Activated T-cell treated with anti-CD3 and anti-CD28 coated beads, Interleukin-2, amount 50 U/mL, for 72 hours (primary cell): ENCODE measurements at places on chromosomes 6 and 20. TPM values are rescaled to one million over a fixed set of nuclear protein-coding genes. Genes with fewer than 3 reads are reported as not detected.
A peak's percentile ranks its signal among the peaks of the same experiment; 100 is the strongest.

E2F1 gene
- total RNA-seq = 64.5 TPM

RPN2 gene
- 145 TPM for total RNA-seq

TMEM74B gene
- 1.5 TPM for total RNA-seq

PGC gene
- not detected for total RNA-seq

PLG gene
- 0.41 TPM for total RNA-seq

DLK2 gene
- 2.6 TPM for total RNA-seq

SLC22A3 gene
- total RNA-seq = not detected

TP53TG5 gene
- 0.67 TPM for total RNA-seq

CLDN20 gene
- not detected for total RNA-seq

C6orf163 gene
- total RNA-seq = 2.7 TPM

HM13 gene
- total RNA-seq = 146 TPM

SCP2D1 gene
- total RNA-seq = not detected

GABRR2 gene
- 0.74 TPM for total RNA-seq

DNA sequence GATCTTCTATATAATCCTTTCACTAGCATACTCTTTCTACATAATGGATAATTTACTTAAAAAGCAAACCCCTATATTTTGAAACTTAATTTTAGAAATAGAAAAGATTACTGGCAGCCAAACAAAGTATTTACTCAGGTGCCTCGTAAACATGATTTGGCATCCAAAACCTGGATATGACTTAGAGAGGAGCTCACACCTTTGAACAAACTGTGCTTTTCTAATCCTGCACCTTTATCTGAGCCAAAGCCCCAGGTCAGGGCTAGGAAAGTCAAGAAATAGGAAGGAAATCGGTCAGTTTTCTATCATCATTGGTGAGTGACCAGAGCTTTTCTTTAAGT lies 170.9 kb downstream of the PHF3 start:
- H3K27ac ChIP-seq = no peak overlapping the region
- no peak overlapping the region for H3K4me3 ChIP-seq
- H3K36me3 ChIP-seq = no peaks in the 10 kb centered on the region

- H3K36me3 ChIP-seq = no peaks in the 10 kb centered on the region
- no peaks in the 10 kb centered on the region for H3K27me3 ChIP-seq
- no peaks in the 10 kb centered on the region for H3K4me1 ChIP-seq
- no peak for DNase-seq
- no peak overlapping the region for H3K4me3 ChIP-seq
- H3K27ac ChIP-seq = no peak overlapping the region
Measured at GRCh38 chr6:49906526-49906925, 40.2 kb upstream of the CRISP1 start.

DNA sequence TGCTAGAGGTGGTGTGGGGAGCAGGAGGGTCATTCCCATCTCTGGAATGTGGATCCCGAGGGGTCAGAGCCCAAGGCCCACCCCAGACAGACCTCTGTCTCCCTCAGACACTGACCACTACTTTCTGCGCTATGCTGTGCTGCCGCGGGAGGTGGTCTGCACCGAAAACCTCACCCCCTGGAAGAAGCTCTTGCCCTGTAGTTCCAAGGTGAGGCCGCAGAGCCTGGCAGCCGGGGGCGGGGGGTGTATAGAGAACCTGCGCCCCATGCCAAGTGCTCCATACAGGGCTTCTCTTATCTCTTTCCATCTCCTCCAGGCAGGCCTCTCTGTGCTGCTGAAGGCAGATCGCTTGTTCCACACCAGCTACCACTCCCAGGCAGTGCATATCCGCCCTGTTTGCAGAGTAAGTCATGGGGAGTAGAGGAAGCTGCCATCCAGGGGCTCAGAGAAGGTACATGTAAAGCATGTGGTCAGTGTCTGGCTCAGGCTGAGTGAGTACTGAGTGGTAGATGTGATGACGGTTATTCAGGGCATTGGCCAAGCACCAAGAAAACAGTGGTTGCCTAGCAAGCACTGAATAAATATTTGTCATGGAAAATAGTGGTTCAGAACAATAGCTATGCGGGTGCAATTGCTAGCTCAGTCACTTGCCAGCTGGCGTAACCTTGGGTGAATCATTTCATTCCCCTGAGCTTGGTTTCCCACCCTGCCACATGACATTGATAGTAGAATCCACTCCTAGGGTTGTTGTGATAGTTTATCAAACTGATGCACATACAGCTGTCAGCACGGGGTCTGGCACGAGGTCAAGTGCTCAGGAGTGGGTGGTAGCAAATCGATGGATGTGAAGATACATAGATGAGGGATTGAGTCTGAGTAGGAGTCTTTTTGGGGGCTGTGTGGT lies 3.5 kb downstream of the PIGT start:
- H3K27me3 ChIP-seq = no peaks in the 10 kb centered on the region
- peaks cover 40% of the 10 kb centered on the region for H3K4me1 ChIP-seq
- peaks cover 24% of the 10 kb centered on the region for H3K36me3 ChIP-seq
- peak overlapping the region; percentile 64 for H3K27ac ChIP-seq

DNA sequence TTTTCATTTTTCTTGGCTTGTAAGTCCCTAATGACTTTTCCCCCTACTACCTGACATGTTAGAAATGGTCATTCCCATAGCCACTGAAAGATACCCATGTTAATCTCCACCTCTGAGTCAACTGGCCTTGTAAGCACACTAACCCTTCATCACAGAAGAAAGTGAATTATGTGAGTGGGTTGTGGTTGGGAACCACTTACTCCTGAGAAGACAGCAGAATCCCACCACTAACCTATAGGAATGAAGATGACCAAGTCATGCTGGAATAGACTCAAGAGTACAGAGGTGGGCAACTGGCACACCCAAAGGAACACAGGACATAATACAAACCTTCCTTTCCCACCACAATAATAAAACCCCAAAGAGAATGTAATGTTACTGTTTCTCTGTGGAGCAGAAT lies 30.1 kb downstream of the RAMACL start:
- H3K36me3 ChIP-seq = peaks cover 3% of the 10 kb centered on the region
- DNase-seq = no peak
- no peak overlapping the region for H3K27ac ChIP-seq
- no peak overlapping the region for H3K4me3 ChIP-seq
- H3K4me1 ChIP-seq = peaks cover 11% of the 10 kb centered on the region

- peaks cover 11% of the 10 kb centered on the region for H3K4me1 ChIP-seq
- H3K4me3 ChIP-seq = peak overlapping the region; percentile 7
- DNase-seq = no peak
- peaks cover 13% of the 10 kb centered on the region for H3K27me3 ChIP-seq
Measured at GRCh38 chr6:87825821-87826221, 123.8 kb upstream of the AKIRIN2 start.

GRCh38 chr6:49205526-49205925 lies 257.5 kb downstream of the MMUT start:
- H3K27ac ChIP-seq = no peak overlapping the region
- DNase-seq = no peak
- H3K27me3 ChIP-seq = no peaks in the 10 kb centered on the region
- H3K36me3 ChIP-seq = peaks cover 2% of the 10 kb centered on the region
- no peak overlapping the region for H3K4me3 ChIP-seq
- no peaks in the 10 kb centered on the region for H3K4me1 ChIP-seq

DNA sequence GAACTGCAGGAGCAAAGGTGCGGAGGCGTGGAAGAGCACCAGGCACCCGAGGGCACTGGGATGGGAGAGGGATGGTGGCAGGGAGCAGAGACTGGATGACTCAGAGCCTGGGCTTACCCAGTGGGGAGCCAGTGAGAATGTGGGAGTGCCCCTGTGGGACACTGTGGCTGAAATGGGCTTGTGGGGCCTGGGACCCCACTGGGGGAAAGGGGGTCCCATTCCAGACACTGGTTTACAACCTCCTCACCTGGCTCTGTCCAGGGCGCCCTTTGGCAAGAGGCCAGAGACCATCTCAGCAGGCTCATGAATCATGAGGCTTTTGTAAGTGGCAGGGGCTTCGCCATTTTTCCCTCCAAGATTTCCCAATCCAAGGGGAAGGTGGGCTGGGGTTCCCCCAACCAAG lies 124.0 kb upstream of the MAFB start:
- no peaks in the 10 kb centered on the region for H3K27me3 ChIP-seq
- no peaks in the 10 kb centered on the region for H3K4me1 ChIP-seq
- no peak for DNase-seq
- H3K4me3 ChIP-seq = no peak overlapping the region
- H3K27ac ChIP-seq = no peak overlapping the region
- no peaks in the 10 kb centered on the region for H3K36me3 ChIP-seq

- H3K27me3 ChIP-seq = no peaks in the 10 kb centered on the region
- no peak for DNase-seq
- H3K36me3 ChIP-seq = no peaks in the 10 kb centered on the region
- H3K4me3 ChIP-seq = no peak overlapping the region
- H3K27ac ChIP-seq = no peak overlapping the region
Measured at GRCh38 chr20:15767999-15768741, 805.1 kb downstream of the KIF16B start.

DNA sequence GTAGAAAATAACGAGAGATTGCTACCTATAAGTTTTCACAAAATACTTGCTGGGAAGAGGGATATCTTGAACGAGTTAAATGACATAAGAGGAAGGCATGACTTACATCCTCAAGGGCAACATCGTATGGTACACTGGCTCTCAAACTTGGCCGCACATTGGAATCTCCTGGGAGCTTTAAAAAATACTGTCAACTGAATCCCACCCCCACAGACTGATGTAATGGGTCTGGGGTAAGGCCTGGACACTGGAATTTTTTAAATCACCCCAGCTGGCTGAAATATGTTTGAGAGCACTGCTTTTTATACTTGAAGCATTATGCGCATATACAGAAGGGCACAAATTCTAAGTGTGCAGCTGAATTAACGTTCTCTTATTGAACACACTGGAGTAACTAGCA lies 8.0 kb upstream of the TSHZ2 start:
- no peak for DNase-seq
- H3K36me3 ChIP-seq = no peaks in the 10 kb centered on the region
- no peak overlapping the region for H3K4me3 ChIP-seq
- no peak overlapping the region for H3K27ac ChIP-seq
- H3K4me1 ChIP-seq = peaks cover 5% of the 10 kb centered on the region
- peaks cover 17% of the 10 kb centered on the region for H3K27me3 ChIP-seq

DNA sequence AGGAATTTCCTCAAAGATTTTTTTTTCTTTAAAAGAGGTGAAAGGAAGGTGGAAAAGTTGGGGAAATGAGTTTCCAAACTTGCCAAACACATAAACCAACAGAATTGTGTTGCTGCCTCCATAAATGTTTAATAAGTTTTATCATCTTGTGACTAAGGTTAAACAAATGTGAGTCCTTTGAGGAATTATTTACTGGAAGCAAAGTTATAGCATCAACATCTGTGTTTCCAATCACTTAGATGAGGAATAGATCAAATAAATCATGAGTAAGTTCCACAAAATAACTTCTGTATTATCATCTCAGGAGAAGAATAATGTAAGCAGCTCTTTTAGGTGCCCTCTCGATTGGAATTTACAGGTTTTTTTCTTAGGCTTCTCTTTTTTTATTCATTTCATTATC lies 20.5 kb downstream of the TSHZ2 start:
- H3K4me3 ChIP-seq = no peak overlapping the region
- peaks cover 20% of the 10 kb centered on the region for H3K4me1 ChIP-seq
- no peak overlapping the region for H3K27ac ChIP-seq
- H3K27me3 ChIP-seq = no peaks in the 10 kb centered on the region

DNA sequence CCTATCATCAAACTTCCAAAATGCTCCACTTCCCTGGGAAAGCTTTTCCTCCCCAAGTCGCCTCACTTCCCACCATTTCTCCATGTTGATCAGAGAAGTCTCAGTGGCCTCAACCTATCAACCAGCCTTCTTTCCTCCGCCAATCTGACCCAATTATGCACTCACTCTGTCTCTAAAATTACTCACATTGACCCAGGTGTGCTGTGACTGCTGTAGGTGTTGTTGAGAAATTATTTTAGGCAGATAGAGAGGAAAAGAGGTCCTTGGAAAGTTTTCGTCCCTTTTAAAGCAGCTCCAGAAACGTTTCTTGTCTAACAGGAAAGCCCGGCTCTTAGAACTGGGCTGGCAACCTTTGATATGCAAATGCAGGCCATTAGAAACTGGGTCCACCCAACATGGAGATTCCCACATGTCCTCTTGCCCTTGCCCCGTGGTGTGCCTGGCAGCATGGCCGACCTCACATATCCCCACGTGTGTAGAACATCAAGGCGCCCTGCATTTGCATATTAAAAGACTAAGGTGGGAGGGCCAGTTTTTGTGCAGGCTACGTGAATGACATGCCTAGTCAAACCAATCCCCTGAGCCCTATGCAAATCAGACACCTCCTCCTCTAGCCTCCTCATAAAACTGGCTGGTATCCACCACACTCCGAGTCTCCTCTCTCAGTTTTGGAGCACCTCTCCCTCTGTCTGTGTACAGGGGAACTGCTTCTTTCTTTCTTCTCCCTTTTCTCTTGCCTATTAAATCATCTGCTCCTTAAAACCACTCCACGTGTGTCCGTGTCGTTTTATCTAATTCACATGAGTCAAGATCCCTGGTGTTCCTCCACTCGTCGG lies 12.9 kb downstream of the IPCEF1 start:
- H3K27me3 ChIP-seq = peaks cover 39% of the 10 kb centered on the region
- H3K4me3 ChIP-seq = no peak overlapping the region
- H3K27ac ChIP-seq = no peak overlapping the region
- no peaks in the 10 kb centered on the region for H3K4me1 ChIP-seq

- no peaks in the 10 kb centered on the region for H3K27me3 ChIP-seq
- H3K4me3 ChIP-seq = no peak overlapping the region
- H3K4me1 ChIP-seq = peaks cover 24% of the 10 kb centered on the region
- no peak overlapping the region for H3K27ac ChIP-seq
Measured at GRCh38 chr20:13426870-13427269, 205.8 kb downstream of the ISM1 start.

GRCh38 chr20:64077876-64078551 lies 1.3 kb downstream of the RGS19 start:
- DNase-seq = peak; percentile 62
- no peaks in the 10 kb centered on the region for H3K36me3 ChIP-seq

DNA sequence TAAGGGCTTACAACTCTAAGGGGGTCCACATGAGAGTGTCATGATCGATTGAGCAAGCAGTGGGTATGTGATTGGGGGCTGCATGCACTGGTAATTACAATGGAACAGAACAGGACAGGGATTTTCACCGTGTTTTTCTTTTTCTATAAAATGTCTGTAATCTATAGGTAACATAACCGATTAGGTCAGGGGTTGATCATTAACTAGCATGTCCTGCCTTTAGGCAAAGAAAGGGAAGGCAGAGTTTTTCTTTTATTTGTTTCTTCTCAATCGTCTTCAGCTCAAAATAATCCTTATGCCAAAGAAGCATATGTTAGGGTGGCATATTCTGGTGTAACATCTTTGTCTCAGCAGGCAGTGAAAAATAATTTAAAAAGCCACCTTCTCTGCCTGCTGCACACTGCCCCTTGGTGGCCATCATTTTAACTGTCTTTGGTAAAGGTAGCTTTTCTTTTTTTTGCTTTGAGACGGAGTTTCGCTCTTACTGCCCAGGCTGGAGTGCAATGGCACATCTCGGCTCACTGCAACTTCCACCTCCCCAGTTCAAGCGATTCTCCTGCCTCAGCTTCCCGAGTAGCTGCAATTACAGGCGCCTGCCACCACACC lies 9.7 kb upstream of the CEP43 start:
- no peak overlapping the region for H3K27ac ChIP-seq
- peaks cover 7% of the 10 kb centered on the region for H3K4me1 ChIP-seq
- no peak for DNase-seq
- H3K4me3 ChIP-seq = no peak overlapping the region
- H3K36me3 ChIP-seq = peaks cover 3% of the 10 kb centered on the region
- H3K27me3 ChIP-seq = no peaks in the 10 kb centered on the region
